ENCODE measurements at places on chromosomes 1 and 21.

GRCh38 chr21:45562965-45563364, 20.7 kb upstream of the SLC19A1 start:
- DNase-seq: no peak

GRCh38 chr21:42685954-42686500, 32.6 kb downstream of the PDE9A start:
- DNase-seq: no peak

- no peak for DNase-seq
Measured at GRCh38 chr1:223161321-223161720, 18.3 kb upstream of the TLR5 start.

DNA sequence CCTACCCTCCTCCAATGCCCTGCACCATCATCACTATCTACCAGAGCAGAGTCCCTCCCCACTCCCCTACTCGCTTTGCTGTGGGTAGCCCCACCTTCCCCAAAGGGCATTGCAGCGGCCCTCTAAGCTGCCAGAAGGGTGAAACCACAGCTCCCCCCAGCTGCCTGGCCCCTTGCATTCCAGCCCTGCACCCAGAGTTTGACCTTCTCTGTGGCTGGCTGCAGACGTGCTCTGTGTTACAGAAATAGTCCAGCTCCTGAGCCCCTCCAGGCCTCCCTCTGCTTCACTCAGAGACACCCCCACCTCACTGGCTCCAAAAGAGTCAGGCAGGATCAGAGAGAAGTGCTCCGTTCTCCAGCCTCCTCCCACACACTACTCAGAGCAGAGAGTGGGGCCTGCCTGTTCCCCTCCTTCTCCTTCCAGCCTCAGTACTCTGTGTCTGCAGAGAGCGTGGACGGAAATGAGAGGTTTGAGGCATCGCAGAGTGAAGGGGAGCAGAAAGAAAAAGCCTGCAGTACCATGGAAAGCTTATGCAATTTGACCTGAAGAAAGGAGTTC, 63.2 kb downstream of the PLEKHA6 start:
- DNase-seq: no peak

- DNase-seq: no peak
Measured at GRCh38 chr1:91338501-91338900, 66.1 kb downstream of the HFM1 start.

- DNase-seq: no peak
Measured at GRCh38 chr1:13832100-13832499, 132.1 kb downstream of the PRDM2 start.

- no peak for DNase-seq
Measured at GRCh38 chr1:58573705-58574591, 3.1 kb downstream of the TACSTD2 start.

- DNase-seq: peak; percentile 69
Measured at GRCh38 chr21:45542242-45542666, at the start of gene SLC19A1. TSS of gene SLC19A1 (minus strand) at chr21:45542440. CDS start at chr21:45537959, 4,481 bp downstream.

DNA sequence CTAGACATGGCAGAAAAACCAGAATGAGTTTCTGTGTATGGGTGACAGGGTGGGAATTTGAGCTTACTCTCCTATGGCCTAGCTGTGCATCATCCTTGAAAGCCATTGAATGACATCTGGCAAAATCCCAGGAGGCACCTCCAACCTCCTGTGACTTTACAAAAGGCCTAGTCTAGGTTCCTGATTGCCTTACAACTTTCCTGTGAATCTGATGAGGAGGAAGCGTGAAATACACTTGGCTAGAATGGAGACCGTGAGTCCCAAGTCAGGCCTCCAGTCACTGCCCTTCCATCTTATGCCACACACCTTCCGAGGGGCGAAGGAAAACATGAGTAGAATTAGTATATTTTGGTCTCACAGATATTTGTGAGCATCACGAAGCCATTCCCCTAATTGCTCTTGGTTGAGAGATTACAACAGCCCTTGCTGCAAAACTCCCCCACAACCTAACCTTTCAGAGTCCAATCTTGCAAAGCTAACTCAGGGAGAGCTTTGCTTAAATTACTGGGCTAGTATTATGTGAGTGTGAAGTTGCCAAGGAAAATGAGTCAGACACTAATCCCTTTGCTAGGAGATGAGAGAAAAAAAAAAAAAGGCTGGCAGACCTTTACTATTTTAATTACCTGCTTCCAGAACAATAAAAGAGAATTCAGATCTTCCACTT, 36.3 kb upstream of the PAXBP1 start:
- no peak for DNase-seq

DNA sequence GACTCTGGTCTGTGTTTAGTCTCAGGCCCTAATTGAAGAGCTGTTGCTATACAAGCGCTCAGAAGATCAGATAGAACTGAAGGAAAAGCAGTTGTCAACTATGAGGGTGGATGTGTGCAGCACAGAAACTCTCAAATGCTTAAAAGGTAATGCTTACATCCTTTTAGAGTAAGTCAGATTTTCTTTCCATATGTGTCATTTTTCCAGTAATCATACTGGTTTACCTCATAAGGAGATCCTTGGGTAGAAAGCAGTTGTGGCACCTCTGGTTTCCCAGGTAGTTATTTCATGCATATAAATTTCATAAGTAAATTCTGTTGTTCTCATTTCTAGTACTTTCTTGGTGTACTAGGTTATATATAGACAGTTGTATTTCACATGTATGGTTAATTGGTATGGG, 43.0 kb upstream of the TARS2 start:
- no peak for DNase-seq

GRCh38 chr1:43978551-43979260, at the start of gene B4GALT2:
TSS of gene B4GALT2 (plus strand) at chr1:43979210. CDS start at chr1:43981161, 1,951 bp downstream.
- DNase-seq: no peak

Data from CD8-positive, alpha-beta memory T cell (primary cell).